GM06990 (cell line): ENCODE measurements at places on chromosomes 1 and 21.

DNA sequence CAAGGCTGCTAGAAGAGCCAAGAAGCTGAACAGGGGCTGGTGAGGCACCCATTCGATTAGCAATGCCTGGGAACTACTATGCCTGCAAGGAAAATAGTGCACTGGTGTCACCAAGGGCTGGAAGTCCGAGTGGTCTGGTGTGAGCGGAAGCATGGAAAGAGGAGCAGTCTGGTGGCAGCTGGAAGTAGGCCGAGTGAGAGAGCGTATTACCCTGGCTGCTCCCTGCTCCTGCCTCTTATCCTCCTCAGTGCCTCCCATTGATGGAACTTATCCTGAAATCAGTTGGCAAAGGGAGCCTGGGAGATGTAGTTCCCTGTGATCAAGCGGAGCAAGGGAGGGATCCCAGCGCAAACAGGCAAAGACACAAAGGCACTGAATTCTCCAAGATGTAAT is 9.6 kb downstream of the SMAP2 start:
- no peak for DNase-seq

DNA sequence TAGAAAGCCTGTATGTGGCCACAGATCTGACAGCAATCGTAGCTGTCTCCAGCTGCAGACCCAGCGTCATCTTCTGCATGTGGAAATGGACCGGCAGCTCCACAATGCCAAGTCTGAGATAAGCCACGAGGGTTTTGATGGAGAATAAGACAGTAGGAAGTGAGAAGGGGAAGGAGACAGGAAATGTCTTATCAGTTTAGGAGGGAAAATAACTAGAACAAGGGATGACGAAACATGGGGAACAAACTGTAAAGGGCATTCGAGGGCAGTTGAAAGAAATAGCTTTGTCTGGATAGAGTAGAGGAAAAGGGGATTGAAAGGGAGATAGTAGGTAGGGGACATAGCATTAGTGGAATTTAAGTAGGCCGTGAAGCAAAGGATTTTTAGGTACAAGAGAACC is 74.0 kb upstream of the CTTNBP2NL start:
- no peak for DNase-seq

GRCh38 chr1:25174730-25175612 is 57.3 kb downstream of the SYF2 start:
- DNase-seq, result no peak

GRCh38 chr21:31874812-31875212 is 2.0 kb downstream of the HUNK start:
- DNase-seq, result no peak

DNA sequence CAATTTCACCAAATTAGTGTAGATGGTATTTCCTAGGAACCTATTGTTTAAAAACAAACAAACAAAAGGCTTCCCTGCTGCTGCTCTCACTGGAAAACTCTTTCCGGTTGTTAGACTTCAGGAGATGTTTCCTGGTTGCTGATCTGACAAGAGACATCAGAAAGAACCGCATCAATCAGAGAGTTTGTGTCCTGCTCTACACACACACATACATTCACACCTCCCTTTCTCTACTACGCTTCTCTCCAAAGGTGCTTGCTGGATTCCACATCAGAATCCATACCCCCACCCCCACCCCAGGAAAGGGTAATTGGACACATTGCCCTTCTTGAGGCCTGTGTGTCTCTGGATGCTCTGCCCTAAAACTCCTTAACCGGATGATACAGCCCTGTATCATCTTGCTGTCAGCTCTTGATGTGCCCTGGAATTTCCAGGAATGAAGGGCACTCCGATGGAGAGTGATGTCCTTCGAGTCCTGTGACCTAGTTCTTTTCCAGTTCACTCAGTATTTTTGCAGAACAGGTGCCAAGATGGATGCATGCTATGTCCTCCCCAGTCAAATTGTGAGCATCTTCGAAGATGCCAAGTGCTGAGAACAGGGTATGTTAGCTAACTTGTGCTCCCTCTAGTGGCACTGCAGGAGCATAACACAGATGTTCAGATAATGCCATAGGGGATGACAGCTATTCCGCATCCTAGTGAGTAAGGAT is 113.7 kb upstream of the SLC35F3 start:
- DNase-seq, result peak; percentile 21

GRCh38 chr1:163240705-163241104 is 38.0 kb upstream of the RGS5 start:
- DNase-seq, result no peak

DNA sequence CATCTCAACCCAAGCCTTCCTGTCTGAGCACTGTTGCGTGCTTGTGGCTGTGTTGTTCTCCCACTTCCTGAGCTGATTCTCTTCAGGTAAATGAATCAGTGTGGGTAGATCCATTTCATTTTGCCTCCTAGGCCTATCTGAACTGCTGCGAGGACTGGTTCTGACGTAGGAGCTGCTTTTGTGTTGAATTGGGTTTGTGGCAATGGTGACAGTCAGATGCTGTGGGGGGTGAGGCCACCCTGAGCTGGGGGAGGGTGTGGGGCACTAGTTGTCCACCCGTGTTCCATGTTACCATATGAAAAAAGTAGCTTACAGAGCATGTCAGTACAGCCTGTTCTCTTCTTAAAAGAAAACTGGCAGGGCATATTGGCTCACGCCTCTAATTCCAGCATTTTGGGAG is 81.5 kb downstream of the MRPS6 start:
- no peak for DNase-seq
